ENCODE measurements at places on chromosomes 4 and X.

DNA sequence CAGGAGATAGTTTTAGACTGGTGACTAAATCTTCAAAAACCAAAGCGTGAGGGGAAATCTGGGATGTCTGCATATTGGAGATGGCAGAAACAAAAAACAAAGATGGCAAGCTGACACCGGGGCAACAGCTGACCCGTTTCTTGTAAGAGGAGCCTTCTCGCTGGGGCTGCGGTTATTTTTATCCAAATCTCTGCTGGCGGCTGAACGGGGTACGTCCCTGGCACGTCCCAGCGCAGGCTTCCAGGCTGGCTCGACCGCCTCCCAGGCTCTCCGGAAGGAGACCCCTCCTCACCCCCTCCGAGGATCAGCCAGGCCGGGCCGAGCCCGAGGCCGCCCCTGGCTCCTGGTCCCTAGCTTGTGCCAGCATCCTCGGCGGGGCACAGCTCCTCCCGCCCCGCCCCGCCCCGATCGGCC, 403 bp downstream of the SGCB start:
- DNase-seq = peak; percentile 46

- no peak for DNase-seq
These were observed 6.3 kb upstream of the ADGRA3 start for GRCh38 chr4:22522206-22522605.

DNA sequence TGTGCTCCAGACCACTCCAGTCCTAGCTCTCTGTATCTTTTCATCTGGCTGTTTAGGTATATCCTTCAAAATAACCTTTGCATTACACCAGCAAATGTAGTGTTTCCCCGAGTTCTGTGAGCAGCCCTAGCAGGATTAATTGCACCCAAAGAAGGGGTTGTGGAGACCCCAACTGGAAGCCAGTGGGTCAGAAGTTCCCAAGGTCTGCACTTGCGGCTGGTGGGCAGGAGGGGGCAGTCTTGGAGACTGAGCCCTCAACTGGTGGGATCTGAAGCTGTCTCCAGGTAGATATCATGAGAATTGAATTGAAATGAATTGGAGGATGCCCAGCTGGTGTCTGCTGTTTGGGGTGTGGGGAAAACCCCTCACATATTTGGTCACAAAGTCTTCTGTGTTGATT, 1485.3 kb upstream of the TENM3 start:
- DNase-seq = no peak

DNA sequence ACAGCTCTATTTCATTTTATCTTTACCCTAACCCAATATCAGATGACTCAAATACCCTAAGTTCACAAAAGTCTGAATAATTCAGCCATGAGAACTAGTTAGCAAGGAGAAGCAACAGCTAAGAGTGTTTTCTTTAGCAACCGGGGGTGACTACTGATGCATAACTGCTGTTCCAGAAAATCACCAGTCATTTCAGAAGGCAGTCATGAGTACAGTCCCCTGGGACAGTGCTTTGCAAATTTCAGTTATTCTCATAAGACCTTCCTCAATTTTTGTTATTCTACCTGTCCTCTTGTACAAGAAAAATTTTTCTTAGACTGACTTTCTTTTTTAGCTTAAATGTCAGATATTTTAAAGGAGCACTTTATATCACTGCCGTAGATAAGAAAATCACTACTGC, 16.4 kb downstream of the BANK1 start:
- peak; percentile 25 for DNase-seq

- DNase-seq = no peak
These were observed 217.3 kb upstream of the GK2 start for GRCh38 chr4:79625361-79625760.

- no peak for DNase-seq
These were observed 6.2 kb downstream of the NAT8L start for GRCh38 chr4:2065106-2065930.

- DNase-seq = peak; percentile 8
These were observed 37.3 kb upstream of the LPAR4 start for GRCh38 chrX:78710171-78710570.

DNA sequence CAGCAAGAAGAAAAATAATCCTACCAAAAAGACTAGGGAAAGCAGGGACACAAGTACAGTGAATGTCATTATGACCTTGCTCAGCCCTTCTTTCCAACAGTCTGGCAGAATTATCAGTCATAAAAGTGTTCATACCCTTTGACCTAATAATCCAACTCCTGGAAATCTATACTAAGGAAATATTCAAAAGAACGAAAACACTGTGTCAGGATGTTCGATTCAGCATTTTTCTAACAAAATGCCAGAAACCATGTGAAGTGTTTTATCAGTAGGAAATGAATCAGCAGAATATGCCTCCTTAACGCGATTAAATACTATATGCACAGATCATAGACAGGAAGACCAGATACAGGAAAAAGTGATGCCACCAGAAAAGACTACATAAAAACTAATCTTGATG, 16.2 kb upstream of the S100G start:
- peak; percentile 14 for DNase-seq

DNA sequence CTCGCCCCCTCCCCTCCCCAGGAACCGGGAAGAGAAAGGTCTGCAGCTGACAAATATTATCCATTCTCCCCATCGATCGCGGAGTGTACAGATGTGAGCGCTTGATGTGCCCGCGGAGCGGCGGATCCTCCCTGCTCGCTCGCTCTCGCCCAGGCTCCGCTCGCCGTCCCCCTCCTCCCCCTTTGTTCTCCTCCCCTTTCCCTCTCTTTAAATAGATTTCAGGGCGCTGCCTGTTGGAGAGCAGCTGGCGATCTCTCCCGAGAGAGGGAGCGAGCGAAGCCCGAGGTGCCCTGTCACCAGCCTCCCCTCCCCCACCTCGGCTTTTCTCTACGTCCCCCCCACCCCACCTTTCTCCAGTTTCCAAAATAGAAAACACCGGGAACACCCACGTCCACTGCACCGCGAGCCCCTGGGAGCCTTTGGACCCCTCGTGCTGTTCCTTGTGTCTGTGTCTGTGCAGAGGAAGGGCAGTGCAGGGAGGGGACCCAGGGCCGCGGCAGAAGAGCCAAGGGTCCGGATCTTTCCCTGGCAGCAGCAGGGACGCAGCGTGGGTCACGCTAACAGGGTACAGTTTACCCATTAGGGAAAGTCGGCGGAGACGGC, 56.6 kb upstream of the BCOR start:
- no peak for DNase-seq

- DNase-seq = no peak
These were observed 6.0 kb downstream of the NOA1 start for GRCh38 chr4:56971383-56971782.

- DNase-seq = no peak
These were observed 74.6 kb upstream of the NALF2 start for GRCh38 chrX:69429339-69430015.

- DNase-seq = no peak
These were observed 67.7 kb upstream of the ZXDA start for GRCh38 chrX:57977992-57978391.

- DNase-seq = peak; percentile 59
These were observed 35.3 kb upstream of the GRPEL1 start for GRCh38 chr4:7103031-7103606.

DNA sequence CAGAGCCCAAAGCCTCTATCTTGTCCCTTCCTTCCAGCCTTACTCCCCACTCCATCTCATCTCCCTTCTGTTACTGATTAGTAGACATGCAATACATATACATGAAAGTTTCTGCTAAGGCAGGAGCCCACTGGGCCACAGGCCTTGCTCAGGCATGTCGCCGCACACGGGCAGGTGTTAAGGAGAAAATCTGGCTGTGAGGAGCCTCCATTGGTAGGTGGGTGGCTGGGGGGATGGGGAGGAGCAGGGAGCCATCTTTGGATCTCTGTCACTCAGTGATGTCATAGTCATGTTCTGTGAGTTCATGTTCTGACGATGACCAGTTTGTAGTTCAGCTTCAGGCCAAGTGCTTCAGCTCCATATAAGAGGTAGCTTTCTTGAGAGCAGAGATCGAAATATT, 2.9 kb upstream of the HMGB3 start:
- DNase-seq = no peak

DNA sequence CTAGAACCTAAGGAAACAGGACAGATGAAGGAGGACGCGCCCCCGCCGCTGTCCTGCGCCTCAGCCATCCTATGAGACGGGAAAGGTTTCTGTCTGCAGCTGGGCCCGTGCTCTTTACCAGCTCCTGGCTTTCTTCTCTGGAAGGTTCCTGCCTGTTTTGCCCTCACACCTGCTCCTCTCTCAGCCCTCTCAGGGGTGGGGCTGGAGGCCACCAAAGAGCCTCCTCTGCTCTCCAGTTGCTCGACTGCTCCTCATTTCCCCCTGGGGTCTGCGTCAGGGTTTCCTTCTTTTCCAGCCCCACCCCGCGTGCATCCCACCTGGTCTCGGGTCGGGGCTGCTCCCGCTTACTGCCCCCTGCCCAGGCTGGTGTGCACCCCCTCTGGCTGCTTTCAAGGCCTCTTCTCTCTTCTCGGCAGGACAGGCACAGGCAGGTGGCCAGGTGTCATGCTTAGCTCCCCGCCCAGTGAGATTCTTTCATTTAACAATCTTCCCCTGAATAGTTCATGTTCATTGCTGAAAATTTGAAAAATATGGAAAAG, 4.6 kb downstream of the HTT-AS start:
- DNase-seq = no peak

DNA sequence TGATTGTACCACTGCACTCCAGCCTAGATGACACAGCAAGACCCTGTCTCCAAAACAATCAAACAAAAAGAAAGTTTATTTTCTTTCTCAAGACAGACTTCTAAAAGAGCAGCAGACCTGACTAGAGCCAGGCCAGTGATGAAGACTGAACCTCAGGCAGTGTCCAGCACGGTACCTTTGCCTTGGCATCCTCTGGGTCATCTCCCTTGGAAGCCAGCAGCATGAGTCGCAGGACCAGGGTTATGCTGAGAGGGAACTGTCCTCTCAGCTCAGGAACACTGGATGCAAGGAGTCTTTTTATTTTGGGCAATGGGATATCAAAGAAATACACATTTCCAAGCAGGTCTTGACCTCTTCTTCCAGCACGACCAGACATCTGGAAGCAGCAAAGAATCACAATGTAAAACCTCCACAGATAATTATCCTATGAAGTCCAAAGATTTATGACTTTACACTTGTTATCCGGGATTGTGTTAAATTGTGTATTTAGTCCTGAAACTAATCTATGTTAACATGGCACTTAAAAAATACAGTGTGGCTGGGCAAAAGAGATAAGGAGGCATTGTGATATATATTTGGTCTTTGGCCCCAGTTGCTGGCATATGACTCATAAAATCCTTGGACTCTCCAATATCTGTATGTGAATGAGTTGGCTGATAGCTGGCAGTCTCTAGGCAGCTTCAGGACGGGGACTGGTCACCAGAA, 66.0 kb upstream of the DDX60 start:
- DNase-seq = peak; percentile 11

Data from fibroblast of mammary gland (primary cell).